HCEC 1CT (cell line): ENCODE measurements at places on chromosomes 3 and 15.

DNA sequence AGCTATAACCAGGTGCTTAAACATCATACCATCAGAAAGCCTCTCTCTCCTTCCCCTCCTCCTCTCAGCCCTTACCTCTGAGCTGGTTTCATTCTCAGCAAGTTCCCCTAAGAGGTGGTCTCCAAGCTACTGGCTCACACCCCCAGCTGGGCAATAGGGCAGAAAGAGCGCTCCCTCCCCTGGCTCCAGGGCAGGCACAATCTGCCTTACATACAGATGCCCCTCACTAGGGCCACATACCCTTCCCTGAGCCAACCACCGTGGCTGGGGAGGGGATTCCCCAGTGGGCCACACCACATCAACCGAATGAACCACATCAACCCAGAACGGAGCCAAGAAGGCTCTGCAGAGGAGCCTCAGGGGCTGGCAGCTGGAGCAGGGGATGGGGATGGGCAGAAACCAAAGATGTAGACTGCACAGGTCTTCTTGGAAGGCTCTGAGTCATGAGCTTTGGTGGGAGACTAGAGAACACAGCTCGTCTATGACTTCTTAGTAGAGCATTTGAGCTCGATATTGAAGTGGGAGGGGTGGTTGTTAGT, 4.6 kb upstream of the FBLN2 start:
- no peak for DNase-seq

- no peak for DNase-seq
Observed at GRCh38 chr3:187823746-187824145, 78.5 kb upstream of the BCL6 start.

GRCh38 chr3:38232701-38233100, 32.9 kb upstream of the SLC22A13 start:
- no peak for DNase-seq

DNA sequence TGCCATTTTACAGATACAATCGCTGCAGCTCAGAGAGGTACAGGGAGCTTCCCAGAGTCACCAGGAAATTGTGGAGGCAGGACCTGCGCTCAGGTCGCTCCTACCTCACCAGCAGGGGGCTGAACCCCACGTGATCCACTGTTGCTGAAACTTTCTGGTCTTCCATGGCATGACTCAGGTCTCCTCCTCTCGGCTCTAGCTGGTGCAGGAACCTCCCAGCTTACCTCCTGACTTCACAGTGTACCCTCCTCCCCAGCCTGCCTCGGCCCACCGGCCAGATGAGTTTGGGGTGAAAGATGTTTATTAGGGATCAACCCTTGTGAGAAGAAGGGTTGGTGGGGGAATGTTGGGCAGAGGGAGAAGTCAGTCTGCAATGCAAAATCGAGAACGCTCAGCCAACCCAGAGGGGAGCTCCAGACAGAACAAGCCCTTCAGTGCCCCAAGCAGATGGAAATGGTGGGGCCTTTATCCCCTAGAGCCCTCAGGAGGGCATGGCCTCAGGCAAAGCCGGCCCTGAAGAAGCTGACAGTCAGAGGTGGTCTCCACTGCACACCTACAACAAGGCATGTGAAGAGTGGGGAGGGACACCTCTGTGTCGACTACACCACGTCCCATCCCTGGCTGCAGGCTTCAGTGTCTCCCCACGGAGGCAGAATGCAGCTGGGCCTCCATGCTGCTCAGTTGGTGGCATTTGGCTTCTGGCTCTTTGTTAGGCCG, 118.6 kb upstream of the PRR20G start:
- peak; percentile 20 for DNase-seq

- peak; percentile 12 for DNase-seq
Observed at GRCh38 chr15:33913459-33913858, 54.8 kb upstream of the CHRM5 start.

GRCh38 chr3:134885877-134886621, 91.0 kb downstream of the EPHB1 start:
- no peak for DNase-seq

GRCh38 chr15:84648539-84648938, 5.5 kb downstream of the WDR73 start:
- no peak for DNase-seq

GRCh38 chr15:62083194-62084154, 16.7 kb downstream of the C2CD4A start:
- DNase-seq, result no peak

DNA sequence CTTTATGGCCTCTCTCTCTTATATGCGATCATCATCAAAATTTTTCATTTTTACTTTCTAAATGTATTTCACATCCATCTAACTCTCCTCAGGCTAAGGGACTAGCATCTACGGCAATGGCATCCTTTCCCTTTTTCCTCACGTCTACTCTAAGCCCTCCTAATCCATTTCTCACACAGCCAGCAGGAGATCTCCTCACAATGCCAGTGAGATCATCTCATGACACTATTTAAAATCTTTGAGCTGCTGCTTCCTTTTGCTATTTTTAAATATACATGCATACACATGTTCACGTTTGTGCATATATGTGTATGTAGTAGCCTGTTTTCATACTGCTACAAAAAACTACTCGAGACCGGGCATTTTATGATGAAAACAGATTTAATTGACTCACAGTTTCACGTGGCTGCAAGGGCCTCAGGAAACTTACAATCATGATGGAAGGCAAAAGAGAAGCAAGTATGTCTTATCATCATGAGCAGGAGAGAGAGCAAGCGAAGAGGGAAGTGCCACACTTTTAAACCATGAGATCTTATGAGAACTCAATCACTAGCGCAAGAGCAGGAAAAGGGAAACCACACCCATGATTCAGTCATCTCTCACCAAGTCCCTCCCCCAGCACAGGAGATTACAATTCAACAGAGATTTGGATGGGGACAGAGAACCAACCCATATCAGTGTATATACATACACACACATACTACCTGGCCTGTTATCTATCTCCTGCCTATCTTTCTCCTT, 599.2 kb upstream of the ROBO1 start:
- DNase-seq, result no peak

DNA sequence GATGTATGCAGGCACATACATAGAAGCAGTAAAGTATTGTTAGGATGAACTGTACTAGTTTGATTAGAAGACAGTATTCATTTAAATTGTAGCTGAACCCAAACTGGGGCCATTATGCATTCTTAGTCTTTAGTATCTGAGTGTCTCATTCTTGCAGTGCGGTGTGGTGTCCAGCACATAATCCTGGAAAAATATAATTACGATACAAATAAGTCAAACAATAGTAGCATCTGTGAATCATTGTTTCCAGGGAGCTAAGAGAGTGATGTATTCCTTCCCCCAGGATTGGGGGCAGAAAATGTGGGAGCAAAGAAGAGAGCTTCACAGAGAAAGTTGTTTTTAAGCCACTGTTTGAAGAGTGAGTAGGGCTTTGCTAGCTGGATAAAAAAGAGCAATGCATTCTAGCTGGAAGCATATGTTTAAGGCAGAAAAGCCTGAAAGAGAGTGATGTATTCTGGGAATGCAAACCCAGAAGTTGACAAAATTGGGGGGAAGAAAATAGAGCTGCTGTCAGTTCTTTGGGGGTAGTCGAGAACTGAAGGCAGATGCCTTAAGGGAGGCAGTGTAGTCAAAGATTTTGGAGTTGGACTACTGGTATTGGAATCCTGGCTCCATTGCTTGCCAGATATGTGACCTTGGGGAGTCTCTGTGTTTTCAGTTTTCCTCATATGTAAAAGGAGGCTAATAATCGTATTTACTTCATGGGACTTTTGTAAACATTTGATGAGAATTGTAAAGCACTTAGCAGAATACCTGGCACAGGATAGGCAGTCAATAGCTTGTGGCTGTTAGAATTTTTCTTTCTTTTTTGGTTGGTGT, 14.1 kb downstream of the SLMAP start:
- DNase-seq, result no peak

GRCh38 chr3:116020989-116021388, 397.7 kb downstream of the GAP43 start:
- DNase-seq, result no peak

- peak; percentile 46 for DNase-seq
Observed at GRCh38 chr15:35603301-35603700, 57.3 kb upstream of the DPH6 start.

DNA sequence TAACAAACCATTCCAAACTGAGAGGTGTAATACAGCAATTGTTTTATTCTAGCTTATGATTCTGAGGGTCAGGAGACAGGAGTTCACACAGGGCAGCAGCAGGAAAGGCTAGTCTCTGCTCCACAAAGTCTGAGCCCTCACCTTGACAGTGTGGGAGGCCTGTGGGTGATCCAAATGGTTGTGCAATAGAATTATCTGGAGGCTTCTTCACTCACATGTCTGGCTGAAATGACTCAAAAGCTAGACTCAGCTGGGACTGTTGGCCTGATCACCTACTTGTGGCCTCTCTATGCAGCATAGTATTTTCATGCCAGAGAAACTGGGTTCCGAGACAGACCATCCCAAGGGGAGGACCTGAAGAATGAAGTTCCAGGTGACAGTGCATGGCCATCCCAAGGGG, 233.9 kb upstream of the UBE2E2 start:
- DNase-seq, result no peak

DNA sequence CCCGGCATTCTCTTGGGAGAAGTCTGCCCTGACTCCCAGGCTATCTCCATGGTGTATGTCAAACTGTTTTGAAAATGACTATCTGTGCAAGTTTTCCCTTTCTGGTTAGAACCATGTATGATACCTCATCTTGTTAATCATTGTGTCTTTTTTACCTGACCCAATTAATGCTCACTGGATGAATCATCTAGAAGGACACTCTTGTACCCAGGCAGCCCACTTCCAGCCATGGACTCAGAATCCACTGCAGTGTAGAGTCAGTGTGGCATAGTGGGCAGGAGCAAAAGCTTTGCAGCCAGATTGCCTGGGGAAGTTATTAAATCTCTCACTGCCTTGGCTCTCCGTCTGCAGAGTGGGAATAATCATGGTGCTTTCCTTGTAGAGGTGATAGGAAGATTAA, 1.2 kb downstream of the FAM3D start:
- DNase-seq, result no peak

DNA sequence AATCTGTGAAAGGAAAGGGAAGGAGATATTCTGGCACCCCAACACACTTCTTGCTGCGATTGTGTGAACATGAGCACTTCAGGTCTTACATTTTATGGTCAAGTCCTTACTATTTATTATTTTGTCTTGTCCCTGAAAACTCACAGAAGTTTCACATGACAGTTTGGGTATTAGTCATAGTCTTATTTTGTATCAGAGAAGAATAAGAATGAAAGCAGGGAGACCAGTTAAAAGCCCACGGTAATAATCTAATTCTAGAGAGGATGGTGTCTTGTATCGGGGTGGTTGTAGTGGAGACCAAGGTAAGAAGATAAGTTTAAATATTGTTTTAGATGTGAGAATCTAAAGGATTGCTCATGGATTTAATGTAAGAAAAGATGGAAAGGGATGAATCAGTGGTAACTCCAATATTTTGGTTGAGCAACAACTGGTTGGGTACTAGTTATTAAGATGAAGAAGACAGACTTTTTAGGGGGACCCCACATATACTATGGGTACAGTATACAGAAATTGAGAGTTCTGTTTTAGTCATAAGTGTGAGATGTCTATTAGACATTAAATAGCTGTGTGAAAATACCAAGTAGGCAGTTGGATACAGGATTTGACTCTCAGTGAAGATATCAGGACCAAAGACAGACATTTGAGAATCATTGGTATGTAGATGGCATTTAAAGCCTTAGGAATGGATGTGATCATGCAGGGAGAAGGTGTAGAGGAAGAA, 227.6 kb downstream of the MFSD1 start:
- DNase-seq, result peak; percentile 20

- no peak for DNase-seq
Observed at GRCh38 chr3:186519021-186519658, 25.0 kb downstream of the CRYGS start.

- no peak for DNase-seq
Observed at GRCh38 chr3:177473184-177473583, 275.9 kb upstream of the TBL1XR1 start.

DNA sequence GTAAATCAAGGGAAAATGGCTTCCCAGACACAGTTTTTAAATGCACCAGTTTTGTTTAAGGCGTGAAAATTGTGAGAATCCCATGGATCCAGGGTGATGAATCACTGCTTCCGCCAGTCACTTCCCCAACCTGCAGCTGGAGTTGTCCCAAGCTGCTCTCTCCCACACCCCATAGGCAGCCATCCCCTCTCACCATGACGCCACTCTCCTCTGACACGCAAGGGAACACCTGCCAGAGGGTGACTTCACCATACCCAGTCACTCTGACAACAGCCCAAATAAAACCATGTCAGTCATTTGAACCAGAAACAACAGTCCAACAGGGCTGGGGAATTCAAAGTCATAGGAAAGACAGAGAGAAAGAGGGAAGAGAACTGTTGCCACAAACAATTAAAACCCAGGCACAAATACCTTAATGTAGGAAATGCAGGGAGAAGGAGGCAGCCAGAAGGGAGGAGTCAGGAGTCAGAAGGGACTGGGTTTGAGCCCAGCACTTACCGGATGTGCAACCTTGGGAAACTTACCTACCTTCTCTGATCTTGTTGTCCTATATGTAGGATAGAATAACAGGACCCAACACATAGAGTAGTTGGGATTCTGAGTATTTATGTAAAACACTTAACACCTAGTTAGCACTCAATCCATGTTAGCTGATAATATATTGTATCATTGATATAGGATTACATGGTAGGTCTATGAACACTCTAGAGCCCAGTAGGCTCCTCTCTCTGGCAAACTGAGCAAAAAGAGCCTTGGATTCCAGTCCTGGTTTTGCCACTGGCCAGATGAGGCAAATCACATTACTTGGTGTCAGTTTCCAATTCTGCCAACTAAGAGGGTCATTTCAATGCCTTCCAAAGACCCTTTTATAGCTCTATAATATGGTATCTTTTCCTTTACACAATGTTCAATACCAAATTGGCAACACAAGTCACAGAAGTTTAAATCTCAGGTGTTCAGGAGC, 326.3 kb upstream of the ICE2 start:
- DNase-seq, result peak; percentile 33

GRCh38 chr15:51619331-51620035, 3.1 kb downstream of the DMXL2 start:
- DNase-seq, result no peak

DNA sequence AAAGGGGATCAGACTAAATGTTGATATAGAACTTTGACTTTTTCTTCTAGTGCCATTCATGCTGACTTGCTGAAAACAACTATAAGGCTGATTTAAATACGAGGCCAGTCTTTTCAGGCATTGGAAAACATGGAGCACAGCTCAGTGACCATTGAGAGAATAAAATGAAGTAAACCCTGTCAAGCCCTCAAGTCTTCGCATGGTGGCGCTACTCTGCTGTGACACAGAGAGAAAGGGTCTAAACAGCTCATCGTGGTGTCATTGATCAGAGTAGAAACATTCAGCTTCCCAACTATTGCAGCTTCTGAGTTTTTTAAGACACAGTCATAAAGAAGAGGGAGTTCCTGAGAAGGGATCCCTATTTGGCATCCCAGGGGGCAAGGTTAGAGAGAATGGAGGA, 716.2 kb downstream of the DIPK2A start:
- no peak for DNase-seq

DNA sequence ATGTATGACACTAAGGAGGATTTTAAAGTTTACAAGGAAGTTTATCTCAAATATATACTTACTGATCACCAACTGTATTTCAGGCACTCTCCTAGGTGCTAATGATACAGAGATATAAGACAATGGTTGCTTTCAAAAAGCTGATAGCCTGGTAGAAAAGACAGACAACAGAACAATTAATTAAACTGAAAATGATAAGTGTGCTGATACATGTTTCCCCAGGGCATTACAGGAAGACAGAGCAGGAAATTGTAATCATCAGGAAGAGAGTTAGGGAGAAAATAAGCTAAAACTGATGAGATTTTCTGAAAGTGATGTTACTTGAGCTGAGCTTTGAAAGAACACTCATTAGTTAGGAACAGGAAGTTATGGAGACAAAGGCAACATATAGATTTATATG, 229.7 kb downstream of the RSRC1 start:
- no peak for DNase-seq

GRCh38 chr3:144652573-144652972, 681.0 kb downstream of the DIPK2A start:
- peak; percentile 57 for DNase-seq
